T-cell (primary cell): ENCODE measurements at places on chromosomes 6 and 20.

DNA sequence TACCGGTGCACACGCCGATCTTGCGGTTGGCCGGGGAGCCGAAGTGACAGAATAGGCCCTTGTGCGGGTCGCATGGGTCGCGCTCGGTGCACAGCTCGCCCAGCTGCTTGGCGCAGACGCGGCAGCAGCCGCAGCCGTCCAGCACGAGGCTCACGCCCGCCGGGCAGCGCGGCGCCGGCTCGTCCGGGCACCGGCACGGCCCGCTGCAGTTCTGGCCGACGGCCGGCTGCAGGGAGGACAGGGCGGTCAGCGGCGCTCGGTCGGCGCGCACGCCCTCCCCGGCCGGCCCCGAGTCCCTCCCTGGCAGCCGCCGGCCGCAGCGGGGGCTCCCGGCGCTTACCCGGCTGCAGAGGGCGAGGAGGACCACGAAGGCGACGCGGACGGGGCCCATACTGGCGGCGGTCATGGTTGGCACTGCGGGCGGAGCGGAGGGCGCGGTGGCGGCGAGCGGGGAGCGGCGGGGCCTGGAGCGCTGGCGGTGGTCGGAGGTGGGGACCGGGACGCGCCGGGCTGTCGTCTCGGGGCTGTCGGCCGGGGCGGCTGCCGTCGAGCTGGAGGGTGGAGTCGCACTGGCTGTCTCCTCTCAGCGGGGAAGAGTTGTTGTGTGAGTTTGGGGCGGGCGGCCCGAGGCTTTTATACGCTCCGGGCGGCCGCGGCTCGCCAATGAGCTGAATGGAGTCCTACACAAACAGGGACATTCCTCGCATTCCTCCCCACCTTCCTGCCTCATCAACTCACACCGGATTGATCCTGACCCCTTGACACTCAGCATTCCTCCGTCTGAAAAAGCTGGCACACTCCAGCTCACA lies at the start of gene CCN2:
Gene CCN2, minus strand, starts transcription at position 606 of the 809 bp plus-strand sequence. Its CDS starts 200 bp downstream, at position 406.
- no peak within 1 kb of the TSS for H3K27ac ChIP-seq
- H3K4me3 ChIP-seq: peak within 1 kb of the TSS; percentile 49
- peaks cover 16% of the 10 kb centered on the region for H3K27me3 ChIP-seq
- no peaks in the 10 kb centered on the region for H3K36me3 ChIP-seq
- no peak for DNase-seq

GRCh38 chr6:117506907-117507306 lies 24.4 kb downstream of the DCBLD1 start:
- H3K36me3 ChIP-seq: no peaks in the 10 kb centered on the region
- DNase-seq: no peak
- no peak overlapping the region for H3K4me3 ChIP-seq

DNA sequence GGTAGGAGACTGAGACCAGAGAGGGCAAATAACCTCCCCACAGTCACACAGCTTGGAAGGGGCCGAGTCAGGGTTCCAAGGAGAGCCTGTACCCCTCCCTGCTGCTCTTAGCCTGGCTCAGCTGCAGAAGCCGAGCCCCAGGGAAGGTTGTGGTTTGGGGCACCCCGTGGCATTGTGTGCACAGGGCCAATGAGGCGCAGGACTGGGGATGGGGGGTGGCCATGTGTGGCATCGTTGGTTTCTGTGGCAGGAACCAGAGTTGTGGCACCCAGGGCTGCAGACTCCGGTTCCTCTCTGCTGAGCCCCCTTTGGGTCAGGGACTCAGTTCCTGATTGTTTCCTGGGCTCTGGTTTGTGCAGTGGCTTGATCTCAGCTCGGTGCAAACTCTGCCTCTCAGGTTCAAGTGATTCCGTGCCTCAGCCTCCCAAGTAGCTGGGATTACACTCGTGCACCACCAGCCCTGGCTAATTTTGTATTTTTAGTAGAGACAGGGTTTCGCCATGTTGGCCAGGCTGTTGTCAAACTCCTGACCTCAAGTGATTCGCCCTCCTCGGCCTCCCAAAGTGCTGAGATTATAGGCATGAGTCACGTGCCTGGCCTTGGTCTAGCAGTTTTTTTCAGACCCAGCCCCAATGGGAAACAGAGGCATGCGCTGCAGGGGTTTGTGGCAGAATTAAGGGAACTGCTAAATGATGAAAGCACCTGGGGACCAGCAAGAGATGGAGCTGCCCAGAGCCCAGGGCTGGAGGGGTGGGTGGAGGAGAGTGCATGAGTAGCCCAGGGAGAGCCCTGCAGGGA lies 221.0 kb upstream of the SULF2 start:
- no peak overlapping the region for H3K27ac ChIP-seq
- H3K36me3 ChIP-seq: no peaks in the 10 kb centered on the region
- no peak overlapping the region for H3K4me3 ChIP-seq

GRCh38 chr6:167699141-167699931 lies 127.4 kb upstream of the AFDN start:
- DNase-seq: no peak
- no peaks in the 10 kb centered on the region for H3K36me3 ChIP-seq
- peak overlapping the region; percentile 18 for H3K4me3 ChIP-seq

- H3K4me1 ChIP-seq: no peaks in the 10 kb centered on the region
- no peak for DNase-seq
- H3K27me3 ChIP-seq: no peaks in the 10 kb centered on the region
- no peak overlapping the region for H3K4me3 ChIP-seq
- H3K36me3 ChIP-seq: no peaks in the 10 kb centered on the region
These were observed 281.2 kb upstream of the JAG1 start for GRCh38 chr20:10954908-10955580.

- no peaks in the 10 kb centered on the region for H3K27me3 ChIP-seq
- H3K4me3 ChIP-seq: no peak overlapping the region
- no peak overlapping the region for H3K27ac ChIP-seq
- no peak for DNase-seq
These were observed 187.1 kb upstream of the PHACTR1 start for GRCh38 chr6:12529364-12530019.

DNA sequence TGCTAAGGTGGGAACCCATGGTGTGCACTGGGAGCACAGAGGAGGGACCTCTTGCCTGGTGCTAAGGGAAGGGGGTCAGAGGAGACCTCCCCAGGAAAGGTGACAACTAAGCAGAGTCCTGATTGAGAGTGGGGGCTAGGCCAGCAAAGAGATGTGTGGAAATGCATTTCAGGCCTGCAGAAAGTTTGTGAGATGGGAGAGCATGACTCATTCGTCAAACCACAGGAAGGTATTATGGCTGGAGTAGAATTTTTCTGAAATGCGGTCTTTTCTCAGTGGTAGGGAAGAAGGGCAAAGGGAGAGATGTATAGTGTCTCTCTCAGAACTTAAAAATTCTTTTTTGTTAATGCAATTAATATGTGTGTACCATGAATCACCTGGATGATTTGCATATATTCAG lies 23.6 kb upstream of the EDN1 start:
- H3K27me3 ChIP-seq: no peaks in the 10 kb centered on the region
- H3K27ac ChIP-seq: no peak overlapping the region
- no peak for DNase-seq
- no peaks in the 10 kb centered on the region for H3K4me1 ChIP-seq
- no peak overlapping the region for H3K4me3 ChIP-seq

- H3K27me3 ChIP-seq: no peaks in the 10 kb centered on the region
- H3K4me3 ChIP-seq: no peak overlapping the region
- no peaks in the 10 kb centered on the region for H3K4me1 ChIP-seq
- DNase-seq: no peak
- H3K27ac ChIP-seq: no peak overlapping the region
- no peaks in the 10 kb centered on the region for H3K36me3 ChIP-seq
These were observed 132.0 kb downstream of the PHACTR3 start for GRCh38 chr20:59736366-59736765.

- peaks cover 94% of the 10 kb centered on the region for H3K36me3 ChIP-seq
- no peak overlapping the region for H3K4me3 ChIP-seq
- no peaks in the 10 kb centered on the region for H3K27me3 ChIP-seq
- no peak for DNase-seq
These were observed 21.8 kb upstream of the MROH8 start for GRCh38 chr20:37200926-37201826.

DNA sequence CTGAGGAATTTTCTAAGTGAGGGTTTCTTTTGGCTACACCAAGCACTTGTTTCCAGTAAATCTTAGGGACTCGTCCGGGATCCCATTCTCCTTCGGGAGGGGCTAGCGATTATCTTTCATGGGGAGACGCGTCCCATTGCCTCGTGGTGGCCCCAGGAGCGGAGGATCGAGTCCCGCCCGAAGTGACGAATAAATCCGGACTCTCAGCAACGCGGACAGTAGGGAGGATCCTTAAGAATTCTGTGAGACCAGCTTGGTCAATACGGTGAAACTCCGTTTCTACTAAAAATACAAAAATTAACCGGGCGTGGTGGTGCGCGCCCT lies 69.1 kb upstream of the PRSS16 start:
- H3K4me1 ChIP-seq: peaks cover 2% of the 10 kb centered on the region
- no peak for DNase-seq
- H3K27me3 ChIP-seq: no peaks in the 10 kb centered on the region
- peak overlapping the region; percentile 55 for H3K27ac ChIP-seq
- peak overlapping the region; percentile 100 for H3K4me3 ChIP-seq

DNA sequence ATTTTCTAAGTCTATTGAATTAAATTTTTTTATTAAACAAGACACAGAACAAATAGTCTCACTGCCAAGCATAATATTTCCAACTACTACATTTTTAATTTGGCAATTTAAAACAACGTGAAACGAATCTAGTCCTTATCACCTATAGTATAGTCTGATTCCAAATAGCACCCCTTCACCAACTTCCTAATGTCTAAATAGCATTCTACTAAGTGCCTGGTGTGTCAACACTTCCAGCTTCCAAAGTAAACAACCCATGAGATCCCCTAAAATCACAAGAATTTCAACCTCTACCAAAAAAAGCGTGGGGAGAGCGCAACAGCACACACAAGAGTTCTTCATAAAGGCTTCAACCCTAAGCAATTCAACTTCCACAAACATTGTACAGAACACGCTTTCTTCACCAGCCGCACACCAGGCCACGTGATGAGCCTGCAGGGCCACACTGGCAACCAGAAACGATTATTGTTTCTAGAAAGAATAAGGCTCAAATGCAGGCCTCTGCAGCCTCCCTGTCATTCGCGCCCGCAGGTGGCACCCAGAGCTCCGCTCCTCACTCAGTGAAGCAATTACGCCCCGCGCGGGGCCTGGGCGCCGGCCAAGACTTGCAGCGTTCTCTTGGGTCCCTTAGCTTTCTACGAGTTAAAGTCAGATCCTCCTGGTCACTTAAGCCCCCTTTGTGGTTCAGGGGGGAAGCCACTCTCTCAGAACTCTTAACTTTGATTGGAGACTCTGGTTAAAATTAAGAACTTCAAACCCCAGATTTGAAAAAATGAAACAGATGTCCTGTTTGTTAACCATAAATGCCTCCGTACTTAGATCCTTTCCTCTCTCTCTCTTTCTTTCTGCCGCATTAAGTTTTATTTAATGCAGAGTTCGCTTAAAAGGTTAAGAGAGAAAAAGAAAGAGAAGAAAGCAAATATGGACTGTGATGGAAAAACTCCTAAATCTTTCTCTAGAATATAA lies 18.3 kb downstream of the SIM1 start:
- H3K4me1 ChIP-seq: no peaks in the 10 kb centered on the region
- no peak overlapping the region for H3K4me3 ChIP-seq
- H3K27me3 ChIP-seq: peaks cover 41% of the 10 kb centered on the region
- no peak for DNase-seq
- no peak overlapping the region for H3K27ac ChIP-seq

DNA sequence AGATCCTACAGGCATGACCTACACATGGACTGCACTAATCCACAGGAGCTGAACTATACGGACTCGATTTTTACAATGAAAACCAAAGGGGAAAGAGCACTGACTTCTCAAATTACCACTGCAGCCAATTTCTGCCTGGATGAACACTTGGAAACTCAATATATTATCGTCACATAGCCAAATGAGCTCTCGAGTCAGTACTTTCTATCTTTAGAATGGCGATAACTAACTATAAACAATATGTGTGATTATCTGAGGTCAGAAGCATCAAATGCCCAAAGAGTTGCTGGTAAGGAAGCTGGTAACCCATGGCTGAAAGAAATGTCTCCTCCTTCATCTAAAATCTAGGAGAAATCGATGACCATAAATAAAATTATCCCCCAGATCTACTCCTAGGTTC lies 86.7 kb downstream of the KIF16B start:
- H3K4me1 ChIP-seq: no peaks in the 10 kb centered on the region
- H3K27me3 ChIP-seq: no peaks in the 10 kb centered on the region
- H3K4me3 ChIP-seq: no peak overlapping the region
- no peak for DNase-seq
- no peak overlapping the region for H3K27ac ChIP-seq
- H3K36me3 ChIP-seq: peaks cover 3% of the 10 kb centered on the region

DNA sequence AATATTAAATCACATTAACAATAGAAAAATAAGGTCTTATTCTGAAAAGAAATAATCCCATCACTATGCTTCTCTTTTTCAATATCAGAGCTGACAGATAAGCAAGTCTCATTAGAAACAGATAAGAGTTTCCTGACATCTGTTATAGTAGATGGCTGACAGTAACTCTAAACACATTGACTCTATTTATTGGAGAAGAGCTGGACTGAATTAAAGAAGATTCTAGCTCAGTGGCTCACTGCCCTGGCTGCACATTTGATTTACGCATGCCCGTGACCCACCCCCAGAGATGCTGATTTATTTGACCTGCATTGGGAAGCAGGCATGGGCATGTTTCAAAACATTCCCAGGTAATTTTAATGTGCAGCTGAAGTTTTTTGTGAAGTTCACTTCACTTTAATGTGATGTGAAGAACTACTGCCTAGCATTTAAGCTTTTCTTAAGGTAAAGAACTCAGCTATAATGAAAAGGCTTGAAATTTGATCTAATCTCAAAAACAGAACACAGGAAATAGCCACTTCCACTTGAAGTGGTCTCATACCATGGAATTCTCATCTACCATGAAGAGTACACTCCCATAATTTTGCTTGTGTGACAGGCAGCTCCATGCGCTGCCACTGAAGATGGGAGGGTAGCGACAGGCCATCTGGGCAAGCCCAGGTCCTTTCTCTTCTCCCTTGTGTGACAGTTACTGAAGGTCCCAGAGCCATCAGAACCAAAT lies 162.3 kb downstream of the TPBG start:
- DNase-seq: no peak
- no peaks in the 10 kb centered on the region for H3K36me3 ChIP-seq
- H3K4me1 ChIP-seq: no peaks in the 10 kb centered on the region

- H3K36me3 ChIP-seq: no peaks in the 10 kb centered on the region
- H3K4me3 ChIP-seq: no peak overlapping the region
- peaks cover 16% of the 10 kb centered on the region for H3K27me3 ChIP-seq
- peak; percentile 75 for DNase-seq
- H3K27ac ChIP-seq: no peak overlapping the region
These were observed 34.4 kb upstream of the FNDC1 start for GRCh38 chr6:159134701-159135364.
